ENCODE measurements at places on chromosomes 1 and 21.
A peak's percentile ranks its signal among the peaks of the same experiment; 100 is the strongest.

GRCh38 chr1:67393240-67393639 is 37.0 kb downstream of the SERBP1 start:
- no peak for DNase-seq

DNA sequence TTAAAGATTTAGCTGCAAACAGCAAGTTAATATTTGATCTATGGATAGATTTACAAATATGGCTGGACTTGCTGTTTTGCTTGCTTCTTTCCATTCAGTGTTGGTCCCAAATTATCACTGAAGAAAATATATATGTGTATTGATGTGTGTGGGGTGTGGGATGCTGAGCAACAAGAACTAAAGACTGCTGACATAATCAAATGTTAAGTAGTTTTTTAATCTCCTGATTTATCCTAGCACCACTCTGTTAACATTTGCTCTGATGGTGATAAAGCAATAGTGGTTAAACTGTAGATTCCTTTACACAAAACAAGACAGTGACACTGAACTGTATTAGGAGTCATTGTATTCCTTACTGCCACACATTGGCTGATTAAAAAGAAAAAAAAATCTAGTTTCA is 1023.5 kb upstream of the B3GALT2 start:
- DNase-seq: no peak

DNA sequence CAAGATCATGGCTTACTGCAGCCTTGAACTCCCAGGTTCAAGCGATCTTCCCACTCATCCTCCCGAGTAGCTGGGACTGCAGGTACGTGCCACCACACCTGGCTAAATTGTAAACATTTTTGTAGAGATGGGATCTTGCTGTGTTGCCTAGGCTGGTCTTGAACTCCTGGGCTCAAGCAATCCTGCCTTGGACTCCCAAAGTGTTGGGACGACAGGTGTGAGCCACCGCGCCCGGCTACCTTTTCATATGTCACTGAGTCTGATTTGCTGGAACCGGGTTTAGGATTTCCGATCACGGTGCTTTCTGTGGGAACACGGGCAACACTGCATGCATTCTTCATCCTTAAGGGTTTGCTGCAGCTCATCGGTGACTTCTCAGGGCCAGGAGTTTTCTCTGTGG is 32.2 kb upstream of the PCBP3 start:
- DNase-seq: no peak

- no peak for DNase-seq
These were observed 144.3 kb upstream of the KCNJ6 start for GRCh38 chr21:38060533-38060932.

DNA sequence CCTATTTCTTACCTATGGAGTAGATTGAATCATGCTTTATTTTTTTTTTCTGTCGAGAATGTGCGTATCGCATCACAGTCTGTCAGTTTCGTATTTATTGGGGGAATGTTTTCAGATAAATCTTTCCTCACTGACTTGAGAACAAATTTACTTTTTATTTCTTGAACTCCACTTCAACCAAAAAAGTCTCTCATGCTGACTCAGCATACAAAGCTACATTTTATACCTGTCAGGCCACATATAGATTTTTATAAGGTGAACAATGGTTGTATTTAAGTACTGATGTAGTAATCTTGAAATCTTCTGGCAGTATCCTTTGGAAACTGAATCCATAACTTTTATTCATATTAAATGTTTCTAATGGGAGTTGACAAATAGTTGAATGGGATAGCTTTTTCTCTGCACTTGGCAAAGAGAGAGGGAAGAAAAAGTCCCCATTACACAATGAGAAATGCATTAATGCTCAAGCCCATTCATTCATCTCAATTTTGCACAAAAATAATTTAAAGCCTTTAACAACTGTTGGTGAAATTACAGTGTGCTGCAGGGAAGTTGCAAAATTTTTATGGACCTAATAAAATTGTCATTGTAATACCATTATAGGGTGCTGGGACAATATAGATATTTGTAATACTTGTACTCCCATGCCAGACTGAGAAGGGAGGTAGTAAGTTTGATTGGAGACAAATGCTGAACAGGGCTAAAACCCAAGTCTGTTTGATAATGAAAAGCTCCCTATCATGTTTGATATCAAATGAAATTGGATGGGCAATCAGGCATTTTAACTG is 367.6 kb downstream of the HLX start:
- DNase-seq: no peak

DNA sequence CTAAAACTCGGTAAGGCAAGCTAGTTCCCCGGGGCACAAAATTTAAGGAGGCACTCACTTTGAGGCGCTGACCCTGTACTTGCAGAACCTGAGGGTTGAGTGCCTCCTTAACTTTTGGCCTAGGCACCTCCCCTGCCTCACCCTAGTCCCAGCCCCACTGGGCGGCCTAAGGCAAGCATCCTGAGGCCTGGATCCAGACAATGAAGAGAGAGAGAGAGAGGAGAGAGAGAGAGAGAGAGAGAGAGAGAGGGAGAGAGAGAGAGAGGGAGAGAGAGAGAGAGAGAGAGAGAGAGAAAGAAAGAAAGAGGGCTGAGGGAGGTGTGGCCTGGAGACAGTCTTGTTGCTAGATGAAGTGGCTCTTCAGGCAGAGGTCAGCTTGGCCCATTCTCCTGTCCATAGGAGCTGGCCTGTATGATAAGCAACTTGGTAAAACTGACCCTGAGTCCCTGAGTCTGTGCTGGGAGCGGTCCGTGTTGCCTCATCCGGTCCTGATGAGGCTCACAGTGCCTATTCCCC is 7.4 kb upstream of the LRRN2 start:
- DNase-seq: no peak

- DNase-seq: no peak
These were observed 90.7 kb upstream of the GCLM start for GRCh38 chr1:93999840-94000415.

DNA sequence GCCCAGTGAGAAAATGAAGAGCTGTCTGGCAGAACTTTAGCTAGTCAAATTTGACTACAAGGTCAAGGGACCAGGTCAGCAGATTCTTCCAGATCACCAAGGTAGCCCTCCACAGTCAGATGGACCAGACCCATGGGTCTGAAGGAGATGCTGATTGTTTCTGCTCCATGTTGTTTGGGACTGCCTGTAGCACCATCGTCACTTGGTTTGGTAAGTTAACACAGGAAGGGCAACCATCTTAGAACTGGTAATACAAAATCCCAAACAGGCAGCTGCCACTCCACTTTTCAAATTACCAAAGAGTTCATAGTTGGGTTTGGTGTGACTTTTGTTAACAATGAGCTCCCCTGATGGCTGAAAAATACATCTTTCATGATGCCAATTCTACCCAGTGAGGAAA is 9.0 kb downstream of the ITPKB start:
- no peak for DNase-seq

- DNase-seq: peak; percentile 70
These were observed 11.6 kb downstream of the SCNN1D start for GRCh38 chr1:1291548-1292441.

- DNase-seq: no peak
These were observed 4.1 kb downstream of the CSF1 start for GRCh38 chr1:109914587-109915240.

- no peak for DNase-seq
These were observed 135.9 kb downstream of the TPR start for GRCh38 chr1:186239171-186239570.

DNA sequence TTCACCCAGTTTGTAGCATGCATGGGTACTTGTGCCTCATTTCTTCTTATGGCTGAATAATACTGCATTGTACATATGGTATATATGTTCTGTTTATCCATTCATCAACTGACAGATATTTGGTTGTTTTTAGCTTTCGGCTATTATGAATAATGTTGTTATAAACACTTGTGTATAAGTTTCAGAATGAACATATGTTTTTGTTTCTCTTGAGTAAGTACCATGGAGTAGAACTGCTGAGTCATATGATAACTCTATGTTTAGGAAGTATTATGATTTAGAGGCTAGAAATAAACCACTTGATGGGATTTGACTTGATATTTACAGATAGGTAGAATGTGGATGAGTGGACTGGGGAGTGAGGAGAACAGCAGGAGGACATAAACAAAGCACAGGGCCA is 48.6 kb downstream of the WNT2B start:
- peak; percentile 49 for DNase-seq

DNA sequence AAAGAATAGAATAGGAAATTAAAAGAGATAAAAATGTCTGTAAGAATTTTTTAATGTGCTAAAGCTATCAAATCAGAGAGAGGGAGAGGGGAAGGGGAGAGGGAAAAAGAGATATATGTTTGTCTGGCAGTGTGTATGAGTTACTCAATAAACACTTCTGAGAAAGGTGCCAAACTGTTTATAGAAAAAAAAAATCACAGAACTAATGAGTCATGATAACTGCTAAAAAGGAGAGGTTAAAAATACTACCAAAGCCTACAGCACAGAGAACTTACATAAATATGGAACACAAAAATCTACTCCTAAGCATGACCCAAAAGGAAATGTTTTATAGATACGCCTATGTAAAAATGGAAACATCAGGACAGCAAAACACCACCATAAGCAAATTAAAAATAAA is 45.4 kb downstream of the SELENOF start:
- DNase-seq: peak; percentile 22

Data from fibroblast of pulmonary artery (primary cell).